ENCODE measurements at places on chromosomes 4 and X.
A peak's percentile ranks its signal among the peaks of the same experiment; 100 is the strongest.

DNA sequence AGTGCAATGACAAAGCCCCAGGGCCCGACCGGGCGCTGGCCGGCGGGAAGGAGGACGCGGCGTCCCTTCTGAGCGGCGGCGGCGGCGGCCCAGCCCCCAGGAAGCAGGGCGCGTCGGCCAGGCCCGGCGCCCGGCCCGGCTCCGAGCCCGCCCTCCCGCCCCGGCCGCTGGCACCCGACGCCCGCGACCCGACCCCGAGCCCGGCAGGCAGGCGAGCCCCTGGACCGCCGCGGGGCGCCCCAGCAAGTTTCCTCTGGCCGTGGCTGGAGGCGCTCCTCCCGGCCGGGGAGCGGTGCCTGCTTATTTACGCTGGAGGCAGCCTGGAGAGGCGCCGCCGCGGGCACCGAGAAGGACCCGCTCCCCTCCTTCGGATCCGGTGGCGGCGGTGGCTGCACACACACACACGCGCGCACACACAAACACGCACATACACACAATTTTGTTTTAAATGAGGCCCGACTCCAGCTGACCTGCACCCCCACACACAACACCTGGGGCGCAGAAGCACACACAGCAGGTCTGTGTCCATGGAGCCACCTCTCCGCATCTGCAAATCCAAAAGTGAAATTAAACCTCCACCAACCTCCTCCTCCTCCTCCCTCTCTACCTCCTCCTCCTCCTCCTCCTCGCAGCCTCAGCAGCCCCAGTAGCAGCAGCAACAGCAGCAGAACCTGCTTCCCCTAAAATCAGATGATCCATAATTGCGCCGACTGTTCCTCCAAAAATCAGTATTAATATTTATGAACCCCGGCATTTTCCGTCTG, 669 bp downstream of the IRF2 start:
- peak overlapping the region; percentile 97 for H3K27ac ChIP-seq
- no peaks in the 10 kb centered on the region for H3K27me3 ChIP-seq
- H3K36me3 ChIP-seq: no peaks in the 10 kb centered on the region
- peak; percentile 58 for DNase-seq
- peak overlapping the region; percentile 69 for H3K4me3 ChIP-seq
- H3K4me1 ChIP-seq: no peaks in the 10 kb centered on the region

GRCh38 chr4:137956256-137956655, 285.9 kb downstream of the SLC7A11 start:
- H3K27ac ChIP-seq: no peak overlapping the region
- no peak for DNase-seq
- peaks cover 8% of the 10 kb centered on the region for H3K4me1 ChIP-seq
- no peaks in the 10 kb centered on the region for H3K36me3 ChIP-seq

GRCh38 chr4:159051245-159052071, 51.4 kb upstream of the RAPGEF2 start:
- H3K4me1 ChIP-seq: no peaks in the 10 kb centered on the region
- H3K27ac ChIP-seq: no peak overlapping the region
- no peaks in the 10 kb centered on the region for H3K27me3 ChIP-seq
- H3K36me3 ChIP-seq: no peaks in the 10 kb centered on the region

GRCh38 chr4:135418353-135418752, 1216.8 kb upstream of the PABPC4L start:
- no peak for DNase-seq
- no peaks in the 10 kb centered on the region for H3K27me3 ChIP-seq
- H3K4me1 ChIP-seq: no peaks in the 10 kb centered on the region
- no peak overlapping the region for H3K4me3 ChIP-seq
- no peaks in the 10 kb centered on the region for H3K36me3 ChIP-seq

- H3K27ac ChIP-seq: no peak overlapping the region
- no peaks in the 10 kb centered on the region for H3K4me1 ChIP-seq
- H3K4me3 ChIP-seq: no peak overlapping the region
- H3K27me3 ChIP-seq: no peaks in the 10 kb centered on the region
- no peaks in the 10 kb centered on the region for H3K36me3 ChIP-seq
These were observed 301.8 kb upstream of the CTSO start for GRCh38 chr4:156255230-156256007.
